Cerebellum (tissue), 4 donors: ENCODE measurements at places on chromosomes 1 and 21. TPM values are rescaled to one million over a fixed set of nuclear protein-coding genes. Genes with fewer than 3 reads are reported as not detected.

The SELE gene
- 7.3 TPM for total RNA-seq

The SERTAD4 gene
- 8.3 TPM for total RNA-seq

The C1orf35 gene
- 4.5 TPM for total RNA-seq

The UBL4B gene
- total RNA-seq = not detected

The OR6N1 gene
- not detected for total RNA-seq

The FAM177B gene
- 0.18 TPM for total RNA-seq

The PRKCZ gene
- total RNA-seq = 30.8 TPM

The CLEC20A gene
- total RNA-seq = not detected

The CRYZL1 gene
- total RNA-seq = 52.4 TPM

The DFFA gene
- 22.6 TPM for total RNA-seq

The TDRD5 gene
- total RNA-seq = 6.0 TPM

The PTPRF gene
- 75.7 TPM for total RNA-seq

The RNPEP gene
- 12.4 TPM for total RNA-seq

The BRINP3 gene
- 33.2 TPM for total RNA-seq
